ENCODE measurements at places on chromosomes 5 and 9.

GRCh38 chr9:121837113-121837961 lies 185.9 kb downstream of the DAB2IP start:
- DNase-seq = no peak

DNA sequence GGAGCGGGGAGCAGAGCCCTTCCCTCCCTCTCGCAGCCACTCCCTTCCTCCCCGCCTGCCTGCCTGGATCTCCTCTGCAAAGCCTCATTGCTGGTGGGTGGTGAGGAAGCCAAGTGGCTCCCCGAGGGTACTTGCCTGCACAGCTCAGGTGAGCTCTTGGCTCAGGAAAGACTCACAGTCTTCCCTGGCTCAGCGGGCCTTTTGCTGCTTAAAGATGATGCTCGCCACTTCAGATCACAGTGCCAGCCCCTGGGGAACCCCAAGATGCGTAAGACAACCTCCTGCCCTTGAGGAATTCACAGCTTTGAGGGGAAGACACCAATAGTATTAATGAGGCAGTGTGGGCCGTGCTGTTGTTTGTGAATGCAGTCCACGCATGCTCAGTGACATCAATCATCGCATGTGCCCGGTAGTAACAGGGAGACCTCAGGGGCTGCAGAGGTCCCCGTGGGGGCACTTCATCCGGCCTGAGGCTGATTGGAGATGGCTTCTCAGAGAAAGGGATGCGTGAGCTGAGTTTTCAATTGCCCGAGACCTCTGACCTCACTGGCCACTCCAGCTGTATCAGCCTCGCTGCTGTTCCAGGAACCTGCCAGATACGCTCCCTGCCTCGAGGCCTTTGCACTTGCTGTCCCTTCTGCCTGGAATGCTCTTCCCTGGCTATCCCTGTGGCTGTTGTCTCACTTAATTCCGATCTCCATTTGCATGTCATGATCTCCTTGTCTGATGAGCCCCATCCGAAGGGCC lies 36.8 kb downstream of the ERGIC1 start:
- no peak for DNase-seq

DNA sequence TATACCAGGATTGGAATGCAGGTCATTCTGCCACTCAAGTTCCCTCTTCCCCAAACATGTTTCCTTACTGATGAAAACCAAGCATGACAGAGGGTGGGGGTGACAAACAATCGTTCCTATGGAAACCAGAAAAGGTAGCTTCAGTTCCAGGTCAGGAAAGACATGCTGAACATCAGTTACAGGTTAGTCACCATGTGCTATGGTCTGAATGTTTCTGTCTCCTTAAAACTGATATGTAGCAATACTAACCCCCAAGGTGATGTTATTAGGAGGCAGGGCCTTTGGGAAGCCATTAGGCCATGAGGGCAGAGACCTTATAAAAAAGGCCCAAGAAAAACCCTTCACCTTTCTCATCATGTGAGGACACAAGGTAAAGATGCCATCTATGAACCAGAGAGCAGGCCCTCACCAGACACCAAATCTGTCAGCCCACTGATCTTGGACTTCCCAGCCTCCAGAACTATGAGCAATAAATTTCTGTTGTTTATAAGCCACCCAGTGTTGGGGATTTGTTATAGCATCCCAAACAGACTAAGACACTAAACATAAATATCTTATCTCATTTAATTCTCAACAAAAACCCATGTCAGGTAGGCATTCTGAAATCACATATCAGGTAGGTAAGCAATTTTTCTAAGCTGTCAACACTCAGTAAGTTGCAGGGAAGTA lies 15.7 kb upstream of the SH3RF2 start:
- DNase-seq = no peak

DNA sequence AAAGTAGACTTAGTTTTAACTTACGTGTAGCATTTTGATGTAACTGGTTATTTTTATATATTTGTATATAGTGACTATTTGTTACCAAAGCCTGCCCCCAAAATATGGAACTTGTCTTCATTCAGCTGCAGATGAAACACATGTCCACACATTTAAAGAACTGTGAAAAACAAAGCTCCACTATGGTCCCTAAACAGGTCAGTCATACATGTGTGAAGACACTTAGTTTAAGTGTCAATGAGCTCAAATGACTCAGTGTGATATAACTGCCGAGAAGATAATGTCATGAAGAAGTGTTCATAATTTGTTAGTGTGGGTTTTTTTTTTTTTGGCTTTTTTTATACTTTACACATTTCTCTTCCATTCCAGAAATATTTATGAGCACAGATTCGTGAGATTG lies 28.2 kb downstream of the HAVCR1 start:
- DNase-seq = no peak

- no peak for DNase-seq
Observed at GRCh38 chr9:84174486-84174885, 166.1 kb downstream of the SLC28A3 start.

DNA sequence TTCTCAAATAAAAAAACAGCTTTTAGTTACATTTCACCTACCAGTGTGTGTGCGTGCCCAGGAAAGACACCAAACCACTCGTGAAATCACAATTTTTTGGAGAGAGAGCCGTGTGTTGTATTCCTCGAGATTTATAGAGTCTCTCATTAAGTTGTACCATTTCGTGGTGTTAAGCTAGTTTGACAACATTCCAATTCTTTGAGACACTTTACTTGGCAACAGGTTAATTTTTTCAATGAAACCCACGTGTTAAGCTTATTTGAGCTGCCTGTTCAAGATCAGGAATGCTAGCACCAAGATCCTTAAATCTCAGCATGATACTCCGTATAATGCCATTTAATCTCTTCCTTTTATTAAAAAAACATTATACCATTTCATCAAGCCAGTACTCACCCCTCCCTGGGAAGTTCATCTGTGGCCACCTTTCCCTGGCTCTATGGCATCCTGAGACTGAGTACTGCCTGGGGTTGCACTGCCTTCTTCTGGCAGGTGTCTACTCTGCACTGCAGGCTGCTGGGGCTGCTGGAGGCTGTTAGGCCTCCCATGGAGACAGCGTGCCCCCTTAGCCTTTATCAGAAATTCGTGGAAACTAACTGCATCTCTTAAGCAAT lies 143.7 kb downstream of the ARHGAP26 start:
- no peak for DNase-seq

DNA sequence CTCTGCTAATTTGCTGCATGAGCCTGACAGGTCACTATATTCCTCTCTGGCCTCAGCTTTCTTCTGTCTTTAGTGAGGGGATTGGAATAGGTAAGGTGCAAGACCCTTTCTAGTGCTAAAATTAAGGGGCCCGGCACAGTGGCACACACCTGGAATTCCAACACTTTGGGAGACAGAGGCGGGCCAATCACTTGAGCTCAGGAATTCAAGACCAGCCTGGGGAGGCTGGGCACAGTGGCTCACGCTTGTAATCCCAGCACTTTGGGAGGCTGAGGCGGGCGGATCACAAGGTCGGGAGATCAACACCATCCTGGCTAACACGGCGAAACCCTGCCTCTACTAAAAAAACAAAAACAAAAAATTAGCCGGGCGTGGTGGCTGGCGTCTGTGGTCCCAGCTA lies 37.2 kb downstream of the EGR1 start:
- DNase-seq = no peak

GRCh38 chr5:54859316-54859715 lies 126.1 kb downstream of the ESM1 start:
- no peak for DNase-seq

DNA sequence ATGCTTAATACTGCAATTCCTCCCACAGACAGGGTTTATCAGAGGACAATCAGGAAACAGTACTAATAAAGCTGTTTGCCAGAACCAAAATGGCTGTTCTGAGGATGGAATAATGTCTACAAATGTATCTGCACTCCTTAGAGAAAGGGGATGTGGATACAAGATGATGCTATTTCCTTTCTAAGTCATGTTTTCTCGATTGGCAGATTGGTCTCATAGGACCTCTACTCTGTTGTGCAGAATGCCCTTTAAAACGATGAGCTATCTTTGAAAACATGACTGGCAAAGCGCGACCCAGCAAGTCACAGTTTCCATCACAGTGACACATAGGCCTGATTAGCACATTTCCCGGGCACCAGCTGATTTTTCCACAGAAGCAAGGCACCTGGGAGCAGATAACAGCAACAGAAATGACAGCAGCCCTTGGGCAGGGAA lies 54.0 kb downstream of the AOPEP start:
- DNase-seq = no peak

DNA sequence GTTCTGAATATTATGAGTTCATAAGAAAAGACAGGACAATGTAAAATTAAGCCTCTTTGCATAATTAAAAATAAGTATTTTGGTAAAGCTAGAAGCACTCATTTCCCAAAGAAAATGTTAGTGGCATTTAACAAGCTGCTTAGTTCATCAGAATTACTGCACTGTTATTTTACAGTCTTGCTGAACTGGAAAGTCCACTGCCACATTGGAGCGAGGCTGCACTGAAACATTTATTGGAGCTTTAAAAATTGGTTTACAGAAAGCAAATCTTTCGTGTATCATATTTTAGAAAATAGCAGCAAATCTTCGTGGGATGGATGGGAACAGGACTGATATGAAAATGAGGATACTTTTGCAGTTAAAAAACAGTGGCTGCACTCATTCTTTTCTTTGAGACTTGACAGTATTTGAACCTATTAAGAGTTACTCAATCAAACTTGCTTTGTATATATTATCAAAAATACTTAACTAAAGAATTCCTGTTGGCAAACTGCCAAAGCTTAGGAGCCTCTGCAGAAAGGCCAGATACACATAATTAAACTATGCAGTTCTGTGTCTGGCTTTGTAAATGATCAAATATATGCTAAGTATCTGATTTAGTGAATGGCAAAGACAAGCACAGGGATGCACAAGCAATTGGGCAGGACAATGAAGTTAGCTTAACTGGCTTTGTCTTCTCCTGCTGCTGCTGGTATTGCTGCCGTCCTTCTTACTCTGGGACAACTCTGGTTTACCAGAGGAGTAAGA lies 16.5 kb upstream of the FBXL7 start:
- no peak for DNase-seq

DNA sequence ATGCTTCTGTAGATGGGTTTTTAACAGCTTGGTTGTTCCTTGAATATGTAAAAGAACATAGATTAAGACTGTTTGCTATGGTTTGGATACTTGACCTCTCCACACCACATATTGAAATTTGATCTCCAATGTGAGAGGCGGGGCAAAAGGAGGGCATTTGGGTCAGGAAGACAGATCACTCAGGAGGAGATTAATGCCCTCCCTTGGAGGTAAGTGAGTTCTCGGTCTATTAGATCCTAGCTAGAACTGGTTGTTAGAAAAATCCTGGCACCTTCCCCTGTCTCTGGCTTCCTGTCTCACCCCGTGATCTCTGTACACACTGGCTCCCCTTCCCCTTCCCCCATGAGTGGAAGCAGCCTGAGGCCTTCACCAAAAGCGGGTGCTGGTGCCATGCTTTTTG lies 281.1 kb upstream of the ANKRD55 start:
- no peak for DNase-seq

- DNase-seq = no peak
Observed at GRCh38 chr9:129012343-129012742, 15.8 kb downstream of the SH3GLB2 start.

GRCh38 chr5:175448276-175448675 lies 4.3 kb upstream of the DRD1 start:
- no peak for DNase-seq

DNA sequence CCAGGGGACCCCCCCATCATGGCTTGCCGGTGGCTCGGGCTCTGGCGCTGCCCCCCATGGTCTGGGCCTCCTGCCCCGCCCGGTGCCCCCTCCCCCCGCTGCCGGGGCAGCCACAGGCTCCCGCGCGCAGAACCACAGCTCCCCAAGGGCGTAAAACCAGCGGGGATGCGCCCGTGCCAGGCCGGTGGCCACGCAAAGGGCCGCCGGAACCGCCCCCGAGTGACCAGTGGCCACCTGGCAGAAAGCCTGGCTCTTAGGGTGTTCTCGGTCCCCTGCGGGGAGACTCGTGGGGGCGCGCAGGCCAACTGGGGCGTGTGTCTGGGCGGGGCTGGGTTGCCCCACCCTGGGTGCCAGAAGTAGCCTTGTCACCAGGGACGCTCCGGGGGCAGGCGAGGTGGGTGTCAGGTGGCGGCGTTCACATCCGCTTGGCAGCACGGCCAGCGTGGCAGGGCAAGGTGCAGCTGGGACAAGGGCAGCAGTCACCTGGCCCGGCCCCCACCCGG lies 515 bp upstream of the AGPAT2 start:
- DNase-seq = no peak

DNA sequence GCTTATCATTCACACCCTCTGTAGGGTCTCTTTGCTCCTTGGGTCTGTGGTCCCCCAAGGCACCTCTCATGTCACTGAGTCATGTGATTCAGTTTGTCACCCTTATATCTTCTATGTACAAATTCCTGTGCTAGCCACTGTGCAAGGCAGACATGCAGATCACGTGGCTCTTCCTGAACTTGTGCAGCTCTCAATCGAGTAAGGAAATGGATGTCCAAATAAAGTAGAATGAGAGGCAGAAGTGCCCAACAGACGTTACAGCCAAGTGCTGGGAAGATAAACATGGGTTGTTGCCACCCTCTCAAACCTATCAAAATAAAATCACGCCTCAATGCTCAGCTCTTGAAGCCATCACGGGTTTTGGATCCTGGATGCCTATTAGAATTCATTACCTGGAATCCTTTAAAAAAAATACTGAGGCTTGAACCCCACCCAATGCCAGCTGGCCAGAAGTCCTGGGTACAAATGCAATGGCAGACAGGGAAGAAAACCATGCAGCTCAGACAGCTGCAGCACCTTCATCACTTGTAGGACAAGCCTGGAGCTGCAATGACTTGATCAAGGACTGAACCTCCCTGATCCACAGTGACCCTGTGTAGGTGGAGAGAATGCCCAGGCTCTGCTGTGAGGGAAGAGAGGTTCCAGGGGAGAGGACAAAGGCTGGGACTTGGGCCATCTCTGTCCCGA lies 228.7 kb upstream of the DAP start:
- no peak for DNase-seq

GRCh38 chr5:373710-374602 lies 52.4 kb downstream of the AHRR start:
- DNase-seq = peak; percentile 58

GRCh38 chr5:21807953-21808352 lies 1045.2 kb downstream of the CDH12 start:
- no peak for DNase-seq

- no peak for DNase-seq
Observed at GRCh38 chr5:142181096-142181495, 72.5 kb downstream of the NDFIP1 start.

DNA sequence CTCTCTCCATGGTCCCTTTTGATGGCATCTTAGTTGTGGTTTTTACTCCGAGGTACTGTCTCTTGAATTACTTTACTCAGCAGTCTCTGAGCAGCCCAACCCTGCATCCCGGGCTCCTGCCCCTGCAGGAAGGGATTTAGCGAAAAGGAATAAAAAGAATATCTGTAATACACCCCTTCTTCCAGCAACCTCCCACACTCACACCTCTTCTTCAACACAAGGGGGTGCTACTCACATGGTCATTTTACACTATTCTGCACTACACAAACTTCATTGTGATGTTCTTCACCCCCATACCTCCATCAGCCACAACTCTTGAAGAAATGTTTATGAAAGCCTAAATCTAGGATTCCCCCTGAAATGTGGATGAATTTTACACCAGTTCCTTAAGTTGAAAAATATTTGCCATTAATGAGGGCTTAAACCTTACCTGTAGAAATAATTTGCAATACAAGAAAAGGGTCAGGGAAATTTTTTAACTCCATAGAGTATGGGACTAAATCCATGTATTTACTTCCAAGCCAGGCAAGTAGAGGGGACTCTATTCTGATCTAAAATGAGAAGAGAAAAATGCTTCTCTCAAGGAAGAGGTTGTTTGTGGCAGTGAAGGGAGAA lies 26.0 kb downstream of the TPD52L3 start:
- peak; percentile 49 for DNase-seq

GRCh38 chr9:89467278-89467625 lies 30.7 kb downstream of the SEMA4D start:
- no peak for DNase-seq

- no peak for DNase-seq
Observed at GRCh38 chr5:177452688-177453638, 6.3 kb downstream of the PRR7 start.
